ENCODE measurements at places on chromosomes 12 and 14. TPM values are rescaled to one million over a fixed set of nuclear protein-coding genes. Genes with fewer than 3 reads are reported as not detected.

IRAK3 gene
- total RNA-seq: 65.0 TPM

DNA sequence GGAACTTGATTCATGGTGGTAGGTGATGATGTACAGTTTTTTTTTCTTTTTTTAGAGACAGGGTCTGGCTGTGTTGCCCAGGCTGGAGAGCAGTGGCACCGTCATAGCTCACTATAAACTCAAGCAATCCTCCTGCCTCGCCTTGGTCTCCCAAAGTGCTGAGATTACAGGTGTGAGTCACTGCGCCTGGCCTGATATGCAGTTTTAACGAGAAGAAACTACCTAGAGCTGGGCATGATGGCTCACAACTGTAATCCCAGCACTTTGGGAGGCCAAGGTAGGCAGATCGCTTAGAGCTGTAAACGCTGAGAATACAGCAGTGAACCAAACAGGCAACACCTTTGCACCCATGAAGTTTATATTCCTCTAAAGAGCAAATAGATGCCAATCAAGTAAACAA lies 13.0 kb upstream of the VPS37B start:
- no peak for DNase-seq

GRCh38 chr12:51589060-51589459 lies 2.0 kb upstream of the SCN8A start:
- DNase-seq: no peak

RPL10L gene
- total RNA-seq: not detected

DNA sequence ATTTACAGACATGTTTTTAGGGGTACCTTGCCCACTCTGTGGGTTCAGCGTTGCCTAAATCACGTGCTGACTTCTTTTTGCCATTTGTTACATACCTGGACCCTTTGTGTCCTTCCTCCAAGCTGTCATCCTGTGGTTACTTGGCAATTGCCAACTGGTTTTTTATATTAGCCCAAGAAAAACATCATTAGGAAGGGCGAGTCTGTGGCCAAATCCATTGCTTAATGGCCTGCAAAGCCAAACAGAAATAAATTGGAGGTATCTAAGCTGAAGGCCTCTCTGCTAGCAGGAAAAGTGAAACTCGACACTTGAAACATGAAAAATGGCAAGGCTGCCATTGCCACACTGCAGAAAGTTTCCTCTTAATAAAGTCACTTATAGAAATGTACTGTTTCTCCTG lies 190.4 kb downstream of the NUAK1 start:
- DNase-seq: no peak

All from upper lobe of left lung (tissue), 6 donors.